ENCODE measurements at places on chromosomes 11 and 22.

DNA sequence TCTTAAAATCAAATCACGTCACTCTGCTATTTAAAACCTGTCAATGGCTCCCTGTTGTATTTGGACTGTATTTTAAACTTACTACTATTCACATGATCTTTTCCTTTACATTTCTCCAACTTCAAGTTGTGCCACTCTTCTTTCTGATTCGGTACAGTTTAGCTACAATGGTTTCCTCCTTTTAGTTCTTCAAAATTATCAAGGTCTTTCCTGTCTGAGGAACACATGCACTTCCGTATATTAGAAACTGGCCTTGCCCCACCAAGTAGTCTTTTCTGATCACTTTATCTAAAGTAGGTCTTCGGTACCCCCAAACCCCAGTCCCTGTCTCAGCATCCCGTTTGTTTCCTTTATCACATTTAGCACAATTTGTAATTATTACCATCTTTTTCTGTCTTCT lies 81.8 kb downstream of the MTMR3 start:
- no peak for DNase-seq

- DNase-seq: peak; percentile 35
Observed at GRCh38 chr22:50074551-50075530, 10.4 kb downstream of the MLC1 start.

- no peak for DNase-seq
Observed at GRCh38 chr22:25420471-25420924, 144.0 kb upstream of the GRK3 start.

DNA sequence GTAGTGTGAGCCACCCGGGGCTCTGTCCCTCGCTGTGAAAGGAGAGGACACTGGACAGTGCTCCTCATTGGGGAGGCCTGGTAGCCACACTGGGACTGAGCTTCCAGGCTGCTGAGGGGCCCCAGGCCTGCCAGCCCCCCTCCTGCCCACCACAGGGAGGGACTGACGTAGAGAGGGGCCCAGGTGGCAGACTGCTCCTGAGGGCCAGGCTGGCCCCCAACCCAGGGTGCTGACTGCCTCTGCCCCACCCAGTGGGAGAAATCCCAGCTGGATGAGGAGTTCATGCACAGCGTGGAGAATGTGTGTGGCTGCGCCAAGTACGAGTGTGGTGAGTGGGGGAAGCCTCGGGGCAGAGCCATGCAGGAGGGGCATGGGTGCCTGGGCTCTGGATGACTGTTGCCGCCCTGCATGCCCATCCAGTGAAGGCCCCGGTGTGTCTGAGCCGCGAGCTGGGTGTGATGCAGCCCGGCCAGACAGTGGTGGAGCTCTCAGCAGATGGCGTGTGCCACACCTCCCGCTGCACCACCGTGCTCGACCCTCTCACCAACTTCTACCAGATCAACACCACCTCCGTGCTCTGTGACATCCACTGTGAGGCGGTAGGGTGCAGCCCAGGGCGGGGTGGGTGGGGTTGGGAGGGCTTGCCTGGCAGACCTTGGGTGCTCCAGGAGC lies 78.7 kb upstream of the MYOD1 start:
- no peak for DNase-seq

- peak; percentile 73 for DNase-seq
Observed at GRCh38 chr11:33542921-33543320, 157.7 kb downstream of the C11orf91 start.

GRCh38 chr11:9601037-9601875 lies 27.8 kb downstream of the WEE1 start:
- DNase-seq: no peak

GRCh38 chr11:61512435-61512834 lies 3.9 kb downstream of the LRRC10B start:
- no peak for DNase-seq

DNA sequence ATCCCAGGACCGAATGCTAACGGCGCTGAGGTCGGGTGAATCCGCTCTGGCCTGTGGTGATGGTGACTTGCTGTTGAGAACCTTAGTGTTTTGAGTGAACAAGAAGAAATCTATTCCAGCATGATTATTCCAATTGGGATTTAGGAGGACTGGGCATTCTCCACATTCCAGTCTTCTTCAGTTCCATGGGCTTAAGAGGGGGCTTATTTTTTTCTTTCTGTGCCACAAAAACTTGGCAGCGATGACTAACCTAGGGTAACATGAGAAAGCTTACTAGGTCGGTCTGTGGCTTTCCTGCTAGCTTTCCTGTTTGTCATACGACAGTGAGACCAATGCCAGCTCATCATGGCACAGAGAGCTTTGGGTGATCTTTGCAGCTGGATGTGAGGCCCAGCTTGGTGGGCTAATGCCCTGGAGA lies 62.9 kb upstream of the ATXN10 start:
- DNase-seq: no peak

DNA sequence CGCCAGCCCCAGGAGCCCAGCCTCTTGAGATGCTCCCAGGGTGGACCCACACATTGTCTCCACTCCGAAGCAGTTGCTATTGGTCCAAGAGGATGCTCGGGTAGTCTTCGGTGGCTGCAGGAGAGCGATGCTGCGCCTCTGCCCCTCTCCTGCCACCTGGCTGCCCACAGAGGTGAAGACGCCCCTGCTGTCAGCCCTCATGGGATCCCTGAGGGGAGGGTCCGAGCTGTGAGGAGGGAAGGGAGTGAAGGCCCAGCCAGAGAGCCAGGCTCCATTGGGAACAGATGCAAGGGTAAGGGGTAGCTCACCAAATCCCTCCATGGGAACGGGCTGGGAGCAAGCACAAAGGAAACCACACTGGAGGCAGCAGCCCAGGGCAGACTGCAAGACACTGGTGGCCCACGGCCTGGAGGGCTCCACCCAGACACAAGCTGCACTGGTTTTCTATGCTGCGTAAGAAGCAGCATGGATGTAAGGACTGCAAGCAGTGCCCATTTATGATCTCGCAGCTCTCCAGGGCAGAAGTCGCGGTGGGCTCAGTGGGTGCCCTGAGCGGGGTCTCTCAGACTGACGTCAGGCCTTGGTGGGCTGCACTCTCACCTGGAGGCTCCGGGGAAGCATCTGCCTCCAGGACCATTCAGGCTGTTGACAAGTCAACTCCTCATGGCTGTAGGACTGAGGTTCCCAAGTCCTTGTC lies 15.7 kb downstream of the TSPAN32 start:
- DNase-seq: no peak

DNA sequence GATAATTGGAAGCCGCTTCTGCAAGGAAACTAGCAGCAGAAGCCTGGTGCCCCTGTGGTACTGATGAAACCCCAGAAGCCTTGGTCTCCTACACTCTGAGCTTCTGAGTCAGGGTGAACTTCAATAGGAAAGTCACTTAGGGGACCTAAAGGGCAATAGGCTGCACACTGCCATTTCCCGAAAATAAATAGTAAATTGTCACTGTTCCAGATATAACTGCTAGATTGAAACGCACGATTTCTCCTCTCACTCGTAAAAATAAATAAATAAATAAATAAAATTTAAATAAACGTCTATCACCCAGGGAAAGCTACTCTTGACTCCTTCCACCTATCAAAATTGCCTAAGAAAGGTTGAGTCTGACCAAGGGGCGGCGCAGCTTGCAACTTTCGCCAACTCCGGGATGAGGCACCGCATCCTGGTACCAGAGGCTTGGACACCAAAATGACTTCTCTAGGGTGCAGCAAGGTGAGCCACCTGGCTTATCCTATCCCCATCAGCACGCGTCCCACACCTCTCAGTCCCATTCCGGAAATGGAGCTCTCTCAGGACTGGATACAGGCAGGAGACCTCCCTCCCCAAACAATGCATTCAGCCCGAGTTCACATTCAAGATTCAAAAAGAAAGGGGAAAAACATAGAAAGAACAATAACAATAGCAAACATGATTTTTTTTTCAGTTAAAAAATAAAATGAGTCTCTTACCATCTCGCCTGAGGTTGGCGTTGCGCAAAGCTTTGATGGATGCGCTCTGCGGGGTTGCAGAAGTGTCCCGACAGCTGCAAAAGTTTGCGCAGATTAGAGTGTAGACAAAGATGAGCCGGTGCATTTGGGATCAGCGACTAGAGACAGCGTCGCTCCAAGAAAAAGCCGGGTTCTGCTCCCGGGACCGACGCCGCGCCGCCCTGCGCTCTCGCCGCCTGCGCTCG lies 583 bp downstream of the PDGFD start:
- peak; percentile 5 for DNase-seq

DNA sequence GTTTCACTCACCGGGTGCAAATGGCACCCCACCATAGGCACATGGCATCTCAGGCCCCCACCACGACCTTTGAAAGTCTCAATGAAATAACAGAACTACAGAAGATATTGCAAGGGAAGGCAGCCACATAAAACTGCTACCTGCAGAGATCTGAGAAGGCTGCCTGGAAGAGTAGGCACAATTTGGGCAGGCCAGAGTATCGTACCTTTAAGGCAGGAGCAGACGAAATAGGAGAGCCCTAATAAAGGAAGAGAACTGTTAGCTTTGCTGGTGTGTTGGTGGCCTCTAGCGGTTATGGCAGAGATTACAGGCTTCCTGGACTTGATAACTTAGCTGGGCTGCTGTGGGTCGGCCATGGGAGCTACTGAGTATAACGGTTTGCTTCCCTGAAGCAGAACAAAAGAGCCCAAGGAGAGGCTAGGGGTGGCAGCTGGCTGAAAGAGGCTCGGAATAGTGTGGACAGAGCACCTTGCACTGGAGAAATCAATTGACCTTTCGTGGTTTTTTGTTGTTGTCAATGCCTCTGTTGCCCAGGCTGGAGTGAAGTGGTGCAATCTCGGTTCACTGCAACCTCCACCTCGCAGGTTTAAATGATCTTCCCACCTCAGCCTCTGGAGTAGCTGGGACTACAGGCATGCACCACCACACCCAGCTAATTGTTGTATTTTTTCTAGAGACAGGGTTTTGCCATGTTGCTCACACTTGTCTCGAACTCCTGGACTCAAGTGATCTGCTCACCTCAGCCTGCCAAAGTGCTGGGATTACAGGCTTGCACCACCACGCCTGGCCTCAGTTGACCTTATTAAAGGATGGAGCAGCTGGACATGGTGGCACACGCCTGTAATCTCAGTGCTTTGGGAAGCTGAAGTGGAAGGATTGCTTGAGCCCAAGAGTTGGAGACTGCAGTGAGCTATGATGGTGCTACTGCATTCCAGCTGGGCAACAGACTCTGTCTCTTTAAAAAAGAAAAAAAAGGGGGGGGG lies 4.8 kb downstream of the SDF2L1 start:
- DNase-seq: peak; percentile 91

- DNase-seq: no peak
Observed at GRCh38 chr11:94845622-94846021, 77.5 kb downstream of the AMOTL1 start.

DNA sequence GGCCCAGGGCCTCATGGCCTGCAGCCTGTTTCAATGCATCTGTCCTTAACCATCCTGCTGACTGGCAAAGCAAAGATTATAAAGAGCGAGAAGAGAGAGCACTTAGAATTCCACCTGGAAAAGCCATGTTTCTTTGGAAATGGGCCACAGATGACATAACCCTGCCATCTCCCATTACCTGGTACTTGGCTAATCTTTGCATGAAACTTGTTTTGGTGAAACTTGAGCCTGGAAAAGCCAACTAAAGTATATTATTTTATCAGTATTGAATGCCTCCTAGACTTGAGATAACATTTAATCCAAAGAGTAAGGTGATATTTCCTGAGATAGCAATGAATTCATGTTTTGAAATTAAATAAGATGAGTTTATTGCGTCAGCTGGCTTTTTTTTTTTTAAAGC lies 72.6 kb downstream of the NAV2 start:
- DNase-seq: no peak

GRCh38 chr11:119832202-119832935 lies 103.4 kb upstream of the NECTIN1 start:
- DNase-seq: no peak

GRCh38 chr11:126893796-126894195 lies 106.8 kb downstream of the KIRREL3 start:
- no peak for DNase-seq

DNA sequence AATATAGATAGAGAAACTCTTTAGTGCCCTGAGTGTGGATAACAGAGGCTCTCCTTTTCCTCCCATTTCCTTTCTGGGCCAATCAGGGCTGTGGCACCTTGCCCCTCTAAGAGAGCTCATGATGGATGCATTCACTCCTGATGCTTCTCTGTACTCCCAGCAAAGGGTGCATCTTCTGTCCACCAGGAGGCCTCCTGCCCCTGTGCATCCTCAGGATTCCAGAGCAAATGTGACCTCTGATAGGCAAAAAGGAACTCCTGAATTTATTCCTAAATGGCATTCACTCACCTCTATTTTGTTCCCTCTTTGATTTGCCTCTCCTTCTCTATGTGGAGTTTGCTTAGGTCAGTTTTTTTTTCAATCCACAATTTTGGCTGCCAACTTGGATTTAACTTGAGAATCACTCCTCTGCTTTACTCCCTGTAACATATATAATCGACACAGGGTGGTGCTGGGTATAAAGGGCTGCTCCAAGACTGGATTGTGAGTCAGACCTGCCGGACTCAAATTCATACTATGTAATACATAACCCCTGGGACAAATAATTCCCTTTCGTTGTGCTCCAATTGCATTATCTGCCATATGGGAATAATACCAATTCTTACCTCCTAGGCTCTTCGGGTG lies 1.1 kb upstream of the MRGPRX4 start:
- peak; percentile 26 for DNase-seq

DNA sequence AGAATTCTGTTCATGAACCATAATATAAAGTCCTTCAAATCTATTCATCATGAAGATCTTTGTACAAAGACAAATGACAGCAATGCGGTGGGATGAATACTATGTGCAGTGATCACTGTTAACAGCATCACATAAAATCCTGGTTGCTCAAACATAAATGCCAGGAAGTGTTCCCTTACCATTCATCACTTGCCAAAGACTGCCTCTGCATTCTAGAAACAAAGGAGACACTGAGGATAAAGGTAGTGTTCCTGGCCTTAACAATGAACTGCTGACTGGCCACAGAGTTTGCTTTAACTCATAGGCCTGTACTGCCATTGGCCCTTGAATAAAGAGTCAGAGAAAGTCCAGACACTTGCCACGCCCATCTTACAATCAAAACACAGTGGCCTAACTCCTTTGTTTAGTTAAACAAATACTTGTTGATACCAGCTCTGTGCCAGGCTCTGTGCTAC lies 29.5 kb downstream of the C2CD3 start:
- DNase-seq: peak; percentile 70

GRCh38 chr11:130599073-130599654 lies 150.7 kb downstream of the ADAMTS15 start:
- DNase-seq: no peak

GRCh38 chr11:61682093-61682732 lies 2.0 kb downstream of the DAGLA start:
- DNase-seq: no peak

- DNase-seq: no peak
Observed at GRCh38 chr11:31972623-31973022, 118.3 kb upstream of the RCN1 start.

GRCh38 chr11:65423516-65424204 lies 1.1 kb downstream of the NEAT1 start:
- peak; percentile 50 for DNase-seq

DNA sequence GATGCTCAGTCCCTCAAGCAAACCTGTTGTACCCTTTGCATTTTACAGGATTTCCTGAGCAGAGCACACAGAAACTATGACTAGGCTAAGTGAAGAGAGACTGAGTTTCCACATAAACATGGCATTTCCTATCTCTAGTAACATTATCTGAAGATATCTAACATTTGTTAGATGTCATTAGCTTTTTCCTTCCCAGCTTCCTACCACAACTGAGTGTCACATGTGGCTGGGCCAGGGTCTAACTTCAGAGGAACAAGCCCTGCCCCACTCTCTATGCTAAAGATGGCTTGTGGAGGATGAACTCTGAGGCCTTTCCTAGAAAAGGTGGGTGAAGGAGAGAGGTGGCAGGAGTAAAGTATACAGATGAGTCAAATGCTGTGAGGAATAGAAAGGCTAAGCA lies 16.5 kb downstream of the C22orf42 start:
- DNase-seq: no peak
